Left renal cortex interstitium (tissue), 4 donors: ENCODE measurements at places on chromosomes 13 and 19.

DNA sequence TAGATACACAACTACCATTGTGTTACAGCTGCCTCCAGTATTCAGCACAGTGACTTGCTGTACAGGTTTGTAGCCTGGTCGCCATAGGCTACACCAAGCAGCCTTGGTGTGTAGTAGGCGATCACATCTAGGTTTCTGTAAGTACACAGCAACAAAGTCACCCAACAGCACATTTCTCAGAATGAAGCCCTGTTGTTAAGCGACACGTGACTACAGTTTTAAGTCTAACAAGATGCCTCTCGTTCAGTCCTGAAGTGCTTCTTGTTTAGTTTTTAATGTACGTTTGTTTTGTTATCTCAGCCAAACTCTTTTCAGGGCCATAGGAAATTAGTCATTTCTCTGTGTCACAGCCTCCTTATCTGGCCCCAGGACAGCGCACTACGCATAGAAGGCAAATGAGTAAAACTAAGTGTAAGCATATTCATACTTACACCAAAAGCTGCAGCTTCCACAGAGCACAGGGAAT is 50.0 kb upstream of the GPR183 start:
- DNase-seq = no peak

GRCh38 chr13:36630181-36630803 is 43.5 kb upstream of the SERTM1 start:
- DNase-seq = no peak

DNA sequence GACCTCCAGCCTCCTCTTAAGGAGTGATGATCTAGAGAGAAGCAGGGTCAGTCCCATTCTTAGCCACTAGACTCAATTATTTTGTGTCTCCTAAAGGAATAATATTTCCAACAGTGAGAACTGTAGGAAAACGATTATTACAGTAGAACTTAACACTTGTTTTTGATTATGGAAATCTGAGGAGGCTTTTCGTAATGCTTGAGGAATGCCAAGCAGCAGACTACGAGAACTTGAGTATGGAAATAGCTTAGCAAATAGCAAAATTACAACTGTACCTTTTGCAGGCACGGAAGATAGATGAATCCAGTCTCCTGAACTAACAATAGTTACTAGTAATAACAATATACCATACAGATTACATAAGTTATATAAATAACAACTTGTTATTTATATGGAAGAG is 12.2 kb downstream of the BRD4 start:
- DNase-seq = no peak

DNA sequence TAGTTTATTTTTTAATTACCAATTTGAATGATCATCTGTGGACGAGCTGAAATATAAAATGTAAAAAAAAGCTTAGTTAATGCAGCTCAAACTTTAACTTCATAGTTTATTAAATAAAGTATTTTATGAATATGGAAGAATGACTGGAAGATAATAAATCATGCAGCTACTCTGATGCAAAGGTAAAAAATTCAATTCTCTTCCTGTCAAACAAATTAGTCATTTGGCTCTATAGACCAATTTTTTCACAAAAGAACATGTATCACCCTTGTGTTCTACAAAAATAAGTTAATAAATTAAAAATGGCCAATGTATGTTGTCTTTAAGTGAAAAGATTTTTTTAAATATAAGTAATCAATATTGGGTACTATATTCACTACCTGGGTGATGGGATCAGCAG is 26.2 kb downstream of the EXOSC8 start:
- DNase-seq = no peak

DNA sequence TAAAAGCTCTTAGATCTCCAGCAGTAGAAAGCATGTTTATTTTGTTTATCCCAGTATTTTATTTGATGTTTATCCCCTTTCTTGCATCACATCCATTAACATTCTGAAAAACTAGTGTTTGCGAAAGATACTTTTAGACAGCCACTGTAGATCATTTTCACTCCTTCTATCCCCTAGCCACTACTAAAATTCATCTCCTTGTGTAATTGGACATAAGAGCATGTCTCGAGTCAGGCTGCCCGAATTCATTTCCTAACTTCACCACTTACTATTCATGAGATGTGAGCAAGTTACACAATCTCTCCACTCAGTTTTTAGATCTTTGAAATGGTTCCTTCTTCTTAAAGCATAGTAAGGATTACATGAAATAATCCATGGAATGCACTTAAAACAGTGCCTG is 514.0 kb downstream of the KLF5 start:
- DNase-seq = no peak

GRCh38 chr13:41148419-41149283 is 16.0 kb upstream of the KBTBD6 start:
- no peak for DNase-seq

- no peak for DNase-seq
Measured at GRCh38 chr19:50899569-50899968, 11.6 kb downstream of the KLK4 start.

GRCh38 chr19:10762656-10763055 is 44.8 kb downstream of the DNM2 start:
- DNase-seq = no peak

GRCh38 chr19:53813996-53814395 is 10.1 kb downstream of the NLRP12 start:
- DNase-seq = no peak

- DNase-seq = no peak
Measured at GRCh38 chr19:46861691-46862502, 1.1 kb downstream of the ARHGAP35 start.
